Heart left ventricle (tissue), 16 donors: ENCODE measurements at places on chromosomes 7 and 10. TPM values are rescaled to one million over a fixed set of nuclear protein-coding genes. Genes with fewer than 3 reads are reported as not detected.

DNA sequence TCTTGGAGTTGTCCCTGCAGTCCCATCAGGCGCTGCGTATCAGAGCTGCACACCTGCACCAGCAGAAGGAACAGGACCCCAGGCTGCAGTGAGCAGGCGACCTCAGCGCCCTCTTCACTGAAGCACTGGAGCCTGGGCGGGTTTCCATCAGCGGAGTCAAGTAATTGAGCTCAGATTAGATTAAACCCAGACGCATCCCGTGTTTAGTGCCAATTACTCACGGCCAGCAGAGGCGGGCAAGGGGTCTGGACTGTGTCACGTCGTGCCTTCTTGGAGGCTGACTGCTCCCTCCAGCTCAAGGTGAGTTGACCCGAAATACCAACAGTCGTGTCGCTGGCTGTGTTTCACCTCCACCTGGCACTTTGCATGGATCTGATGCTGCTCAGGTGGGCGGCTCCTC lies 123.6 kb downstream of the CXCL12 start:
- H3K27me3 ChIP-seq, result no peaks in the 10 kb centered on the region
- H3K27ac ChIP-seq, result no peak overlapping the region
- peak; percentile 79 for DNase-seq
- no peak overlapping the region for H3K4me3 ChIP-seq

DNA sequence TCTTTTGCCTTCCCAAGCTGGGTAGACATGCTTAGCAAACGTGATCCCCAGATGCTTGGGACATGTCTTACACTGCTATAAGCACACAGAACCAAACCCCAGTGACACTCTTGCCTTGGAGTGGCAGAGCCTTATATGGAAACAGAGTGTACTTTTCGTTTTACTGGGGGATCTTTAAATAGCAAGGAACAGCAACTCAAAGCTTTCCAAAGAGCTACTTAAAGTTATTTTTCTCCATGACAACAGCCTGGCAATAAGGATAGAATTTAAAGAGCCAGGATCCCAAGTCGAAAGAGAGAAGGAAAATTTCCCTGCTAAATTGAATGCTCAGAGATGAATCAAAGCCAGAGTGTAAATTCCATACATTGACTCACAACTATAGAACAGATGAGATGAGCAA lies 67.8 kb downstream of the ZNF365 start:
- H3K36me3 ChIP-seq, result no peaks in the 10 kb centered on the region
- DNase-seq, result no peak
- H3K4me1 ChIP-seq, result no peaks in the 10 kb centered on the region
- no peak overlapping the region for H3K4me3 ChIP-seq
- no peak overlapping the region for H3K27ac ChIP-seq

DNA sequence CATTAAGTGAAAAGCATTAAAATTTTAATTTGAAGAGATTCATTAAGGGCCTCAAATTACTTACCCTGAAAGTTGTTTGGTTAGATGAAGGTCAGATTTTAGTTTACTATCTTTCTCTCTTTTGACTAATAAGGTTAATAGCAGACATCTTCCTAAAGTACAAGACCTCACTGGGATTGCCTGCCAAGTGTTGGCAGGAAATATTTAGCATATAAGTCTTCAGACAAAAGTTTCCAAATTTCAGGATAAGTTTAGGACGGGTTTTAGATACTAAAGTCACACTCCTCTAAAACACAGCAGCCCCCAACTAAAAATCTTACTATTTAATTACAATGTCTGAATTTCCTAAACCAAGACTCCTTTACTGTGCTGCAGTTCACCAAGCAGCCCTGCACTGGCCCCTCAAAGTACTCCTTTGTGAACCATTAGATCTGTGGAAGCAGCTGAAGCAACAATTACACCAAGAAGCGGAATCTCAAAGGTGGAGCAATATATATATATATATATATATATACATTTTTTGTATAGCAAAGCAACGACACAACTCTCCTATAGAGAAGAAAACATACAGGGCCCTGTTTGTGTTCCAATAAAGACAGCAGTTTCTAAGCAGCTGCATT lies 91.2 kb upstream of the KCNIP2 start:
- no peaks in the 10 kb centered on the region for H3K27me3 ChIP-seq
- peaks cover 51% of the 10 kb centered on the region for H3K4me1 ChIP-seq
- DNase-seq, result no peak

- H3K27me3 ChIP-seq, result no peaks in the 10 kb centered on the region
- H3K27ac ChIP-seq, result no peak overlapping the region
- no peak overlapping the region for H3K4me3 ChIP-seq
- peaks cover 32% of the 10 kb centered on the region for H3K4me1 ChIP-seq
- peaks cover 23% of the 10 kb centered on the region for H3K36me3 ChIP-seq
Measured at GRCh38 chr10:819326-819725, 112.2 kb downstream of the LARP4B start.

DNA sequence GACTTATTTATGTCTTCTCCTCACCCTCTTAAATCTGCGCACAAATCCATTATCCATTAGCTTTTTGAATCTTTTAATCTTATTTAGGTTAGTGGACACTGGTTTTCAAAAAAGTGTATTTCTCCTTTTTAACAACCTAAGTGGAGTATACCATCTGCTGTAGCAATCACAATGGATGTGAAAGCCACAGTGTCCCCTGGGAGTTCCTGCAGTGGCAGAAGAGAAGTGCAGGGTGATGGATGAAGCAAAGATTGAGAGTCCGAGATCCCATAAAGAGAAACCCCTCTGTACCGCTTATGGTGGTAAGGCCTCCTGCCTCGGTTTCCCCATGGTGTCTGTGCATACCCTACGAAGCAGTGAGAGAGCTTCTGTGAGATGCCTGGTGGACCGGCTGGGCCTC lies 236.4 kb downstream of the COBL start:
- no peaks in the 10 kb centered on the region for H3K36me3 ChIP-seq
- H3K27ac ChIP-seq, result peak overlapping the region; percentile 56
- H3K4me3 ChIP-seq, result no peak overlapping the region
- H3K27me3 ChIP-seq, result no peaks in the 10 kb centered on the region
- peaks cover 6% of the 10 kb centered on the region for H3K4me1 ChIP-seq

- no peak for DNase-seq
- H3K36me3 ChIP-seq, result no peaks in the 10 kb centered on the region
- H3K27me3 ChIP-seq, result no peaks in the 10 kb centered on the region
- H3K27ac ChIP-seq, result no peak overlapping the region
Measured at GRCh38 chr7:42946627-42946950, 14.4 kb downstream of the MRPL32 start.

GRCh38 chr10:121715969-121716368 lies 117.7 kb upstream of the FGFR2 start:
- no peak overlapping the region for H3K4me3 ChIP-seq
- H3K27me3 ChIP-seq, result no peaks in the 10 kb centered on the region
- DNase-seq, result no peak
- H3K27ac ChIP-seq, result no peak overlapping the region
- no peaks in the 10 kb centered on the region for H3K4me1 ChIP-seq

DNA sequence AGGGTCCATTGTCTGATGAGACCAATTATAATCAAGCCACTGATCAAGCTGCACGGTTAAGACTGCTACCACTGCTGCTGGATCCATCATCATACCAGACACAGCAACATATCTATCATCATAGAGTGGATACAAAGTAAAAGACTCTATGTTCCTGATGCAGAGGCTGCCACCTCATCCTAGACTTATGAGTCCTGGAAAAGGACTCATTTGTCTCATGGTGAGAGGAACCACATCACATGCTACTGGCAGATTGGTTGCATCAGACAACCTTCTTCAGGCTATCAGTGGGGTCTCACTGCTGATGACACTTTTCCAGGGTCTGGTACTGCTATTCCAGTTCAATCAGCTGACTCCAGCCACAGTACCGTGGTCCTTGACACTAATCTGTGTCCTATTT lies 79.0 kb downstream of the ABI1 start:
- H3K27ac ChIP-seq, result no peak overlapping the region
- H3K4me1 ChIP-seq, result peaks cover 10% of the 10 kb centered on the region
- DNase-seq, result no peak
- no peaks in the 10 kb centered on the region for H3K27me3 ChIP-seq

DNA sequence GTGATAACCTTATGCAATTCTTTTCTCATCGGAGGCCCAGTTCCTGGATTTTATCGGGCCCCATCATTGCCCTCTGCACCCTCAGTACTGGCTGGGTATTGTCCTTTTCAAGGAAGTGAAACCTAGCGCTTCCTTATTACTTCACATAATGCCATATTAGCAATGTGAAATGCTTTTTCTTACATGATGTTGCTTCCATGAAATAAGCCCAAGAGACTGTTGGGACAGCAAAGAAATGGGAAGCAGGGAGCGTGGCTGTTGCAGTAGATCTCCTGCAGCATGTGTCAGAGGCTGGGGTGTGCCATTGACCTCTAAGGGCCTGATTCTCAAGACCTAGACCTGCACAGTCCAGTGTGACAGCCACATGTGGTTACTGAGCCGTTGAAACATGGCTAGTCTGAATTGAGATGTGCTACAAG lies 8.1 kb downstream of the CHN2 start:
- H3K27me3 ChIP-seq, result no peaks in the 10 kb centered on the region
- DNase-seq, result no peak
- H3K4me3 ChIP-seq, result no peak overlapping the region
- no peak overlapping the region for H3K27ac ChIP-seq

- DNase-seq, result no peak
- no peak overlapping the region for H3K4me3 ChIP-seq
- no peak overlapping the region for H3K27ac ChIP-seq
Measured at GRCh38 chr10:59885430-59886134, 20.8 kb downstream of the CCDC6 start.

DNA sequence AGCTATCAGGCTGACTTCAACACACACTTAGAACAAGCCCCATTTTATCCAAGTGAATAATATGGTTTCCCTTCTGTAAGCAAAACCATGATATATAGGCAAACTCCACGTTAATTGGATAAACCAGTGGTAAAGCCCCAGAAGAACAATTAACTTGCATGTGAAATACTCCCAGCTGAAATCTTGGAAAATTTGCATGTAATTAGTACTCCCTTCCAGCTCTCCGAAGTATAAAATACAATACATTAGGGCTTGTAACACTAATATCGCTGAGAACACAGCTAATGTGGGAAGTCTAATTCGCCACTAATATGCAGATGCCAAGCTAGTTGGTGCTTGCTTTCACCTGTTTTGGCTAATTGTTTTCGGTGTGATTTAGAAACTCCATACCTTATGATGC lies 859.0 kb upstream of the AUTS2 start:
- H3K27ac ChIP-seq, result no peak overlapping the region
- no peak overlapping the region for H3K4me3 ChIP-seq
- no peak for DNase-seq
- H3K4me1 ChIP-seq, result no peaks in the 10 kb centered on the region
- H3K27me3 ChIP-seq, result no peaks in the 10 kb centered on the region

GRCh38 chr10:124996854-124997215 lies 54.9 kb downstream of the ZRANB1 start:
- no peak overlapping the region for H3K4me3 ChIP-seq
- H3K27me3 ChIP-seq, result no peaks in the 10 kb centered on the region
- no peak for DNase-seq

GRCh38 chr7:137981175-137981574 lies 20.7 kb downstream of the CREB3L2 start:
- no peaks in the 10 kb centered on the region for H3K27me3 ChIP-seq
- peak overlapping the region; percentile 42 for H3K27ac ChIP-seq
- DNase-seq, result peak; percentile 3
- no peaks in the 10 kb centered on the region for H3K36me3 ChIP-seq
- H3K4me1 ChIP-seq, result peaks cover 25% of the 10 kb centered on the region

DNA sequence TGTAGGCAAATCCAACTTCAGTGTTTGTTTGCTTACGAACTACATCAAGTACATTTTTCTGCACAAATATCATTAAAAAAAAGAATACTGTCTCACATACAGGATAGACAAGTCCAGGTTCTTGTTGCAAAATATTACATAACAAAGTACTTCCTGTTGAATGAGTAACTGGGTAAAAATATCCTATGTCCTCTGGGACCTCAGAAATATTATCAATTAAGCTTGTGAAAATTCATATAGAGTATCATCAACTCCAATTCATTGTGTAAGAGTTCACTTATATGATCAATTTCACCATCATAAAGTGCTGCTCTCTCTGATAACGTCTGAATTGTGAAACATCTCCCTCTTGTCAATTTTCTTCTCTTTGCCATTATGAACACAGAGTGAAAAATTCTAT lies 22.6 kb downstream of the HERC4 start:
- peaks cover 3% of the 10 kb centered on the region for H3K36me3 ChIP-seq
- H3K27me3 ChIP-seq, result no peaks in the 10 kb centered on the region
- no peak overlapping the region for H3K4me3 ChIP-seq
- peaks cover 10% of the 10 kb centered on the region for H3K4me1 ChIP-seq

GRCh38 chr7:57529931-57530330 lies 80.0 kb downstream of the ZNF716 start:
- H3K4me3 ChIP-seq, result no peak overlapping the region
- DNase-seq, result no peak
- H3K27me3 ChIP-seq, result no peaks in the 10 kb centered on the region

DNA sequence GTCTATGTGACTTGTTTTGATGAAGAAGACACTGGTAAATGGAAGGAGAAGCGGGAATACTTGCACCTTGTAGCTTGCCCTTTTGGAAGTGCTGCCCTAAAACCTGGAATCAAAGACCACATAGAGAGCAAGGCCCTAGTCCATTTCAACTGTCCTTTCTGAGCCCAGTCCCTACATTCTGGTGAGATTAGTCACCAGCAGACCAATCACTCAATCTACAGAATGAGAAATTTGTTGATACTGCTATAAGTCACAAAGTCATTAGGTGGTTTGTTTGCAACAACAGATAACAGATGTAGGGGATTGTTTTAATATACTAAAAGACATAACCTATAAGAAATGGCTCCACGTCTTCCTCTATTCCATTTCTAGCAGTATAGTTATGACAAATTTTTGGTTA lies 33.6 kb downstream of the WASL start:
- H3K27me3 ChIP-seq, result no peaks in the 10 kb centered on the region
- H3K36me3 ChIP-seq, result no peaks in the 10 kb centered on the region
- H3K27ac ChIP-seq, result no peak overlapping the region
- no peak for DNase-seq

DNA sequence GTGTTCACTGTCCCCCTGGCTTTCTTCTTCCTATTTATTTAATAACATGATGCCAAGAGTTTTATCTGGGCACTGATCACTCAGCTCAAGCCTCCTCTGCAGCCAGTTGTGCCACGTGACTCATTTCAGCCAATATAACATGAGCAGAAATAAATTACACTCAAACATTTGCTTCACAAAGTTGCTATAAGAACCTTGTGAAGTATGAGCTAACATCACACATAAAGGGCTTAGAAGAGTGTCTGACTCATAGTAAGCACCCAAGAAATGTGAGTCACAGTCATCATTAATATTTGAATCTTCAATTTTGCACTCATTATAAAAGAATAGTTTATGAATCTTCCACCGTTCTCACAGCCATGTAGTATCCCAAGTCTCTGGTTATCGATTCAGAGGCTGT lies 414.6 kb upstream of the NPVF start:
- H3K4me3 ChIP-seq, result no peak overlapping the region
- H3K27ac ChIP-seq, result no peak overlapping the region
- no peaks in the 10 kb centered on the region for H3K27me3 ChIP-seq
- DNase-seq, result no peak
- H3K4me1 ChIP-seq, result no peaks in the 10 kb centered on the region
- no peaks in the 10 kb centered on the region for H3K36me3 ChIP-seq

The EPO gene
- not detected for total RNA-seq

The CALCR gene
- not detected for total RNA-seq

The IDE gene
- total RNA-seq, result 44.7 TPM

The SPDYE9 gene
- not detected for total RNA-seq

The VGF gene
- total RNA-seq, result not detected

The HPSE2 gene
- total RNA-seq, result 0.14 TPM

The HOXA5 gene
- not detected for total RNA-seq

The KLLN gene
- total RNA-seq, result 0.43 TPM

The FBXO24 gene
- 0.25 TPM for total RNA-seq

The ORAI2 gene
- total RNA-seq, result 22.0 TPM
